ENCODE measurements at places on chromosomes 16 and 17. TPM values are rescaled to one million over a fixed set of nuclear protein-coding genes. Genes with fewer than 3 reads are reported as not detected.

The TP53 gene
- 118 TPM for total RNA-seq

The CES5A gene
- total RNA-seq, result 0.16 TPM

DNA sequence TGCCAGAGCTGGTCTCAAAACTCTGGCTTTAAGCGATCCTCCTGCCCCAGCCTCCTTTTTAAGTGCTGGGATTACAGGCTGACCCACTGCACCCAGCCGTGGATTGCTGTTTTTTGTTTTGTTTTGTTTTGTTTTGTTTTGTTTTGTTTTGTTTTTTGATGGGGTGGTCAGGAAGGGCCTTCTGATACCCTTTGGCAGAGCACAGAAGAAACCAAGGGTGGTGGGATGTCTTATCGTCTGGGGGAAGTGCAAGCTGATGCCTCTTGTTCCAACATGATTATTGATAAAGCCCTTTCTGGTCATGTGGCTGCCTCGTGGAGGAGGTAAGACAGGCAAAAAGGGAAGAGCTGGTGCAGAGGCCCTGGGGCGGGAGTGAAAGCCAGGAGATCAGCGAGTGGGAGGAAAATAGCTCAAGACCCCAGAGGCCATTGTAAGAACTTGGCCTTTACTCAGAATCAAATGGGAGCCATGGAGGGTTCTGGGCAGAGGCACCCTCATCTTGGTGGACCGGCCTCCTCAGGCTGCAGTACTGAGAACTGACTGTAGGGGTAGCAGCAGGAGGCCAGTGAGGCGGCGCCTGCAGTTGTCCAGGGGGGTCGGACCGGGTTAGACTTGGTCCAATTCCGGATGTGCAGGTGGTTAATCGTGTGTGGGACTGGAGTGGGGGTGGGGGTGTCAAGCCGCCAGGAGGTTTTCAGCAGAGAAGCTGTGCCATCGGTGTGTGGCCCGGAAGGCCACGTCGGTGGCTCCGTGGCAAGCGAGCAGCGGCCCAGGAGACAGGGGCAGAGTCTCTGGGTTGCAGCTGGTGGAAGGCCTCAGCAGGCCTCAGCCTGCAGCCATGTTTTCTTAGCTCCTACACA lies 84.4 kb upstream of the GSE1 start:
- DNase-seq, result no peak
- no peaks in the 10 kb centered on the region for H3K27me3 ChIP-seq
- no peak overlapping the region for H3K27ac ChIP-seq
- peaks cover 7% of the 10 kb centered on the region for H3K4me1 ChIP-seq
- H3K36me3 ChIP-seq, result no peaks in the 10 kb centered on the region

- no peak overlapping the region for H3K27ac ChIP-seq
- no peaks in the 10 kb centered on the region for H3K36me3 ChIP-seq
Observed at GRCh38 chr17:41937970-41938954, 7.8 kb downstream of the ODAD4 start.

- DNase-seq, result peak; percentile 83
- peaks cover 7% of the 10 kb centered on the region for H3K4me1 ChIP-seq
- no peak overlapping the region for H3K4me3 ChIP-seq
- no peak overlapping the region for H3K27ac ChIP-seq
- no peaks in the 10 kb centered on the region for H3K27me3 ChIP-seq
Observed at GRCh38 chr16:10256784-10257641, 74.8 kb upstream of the GRIN2A start.

DNA sequence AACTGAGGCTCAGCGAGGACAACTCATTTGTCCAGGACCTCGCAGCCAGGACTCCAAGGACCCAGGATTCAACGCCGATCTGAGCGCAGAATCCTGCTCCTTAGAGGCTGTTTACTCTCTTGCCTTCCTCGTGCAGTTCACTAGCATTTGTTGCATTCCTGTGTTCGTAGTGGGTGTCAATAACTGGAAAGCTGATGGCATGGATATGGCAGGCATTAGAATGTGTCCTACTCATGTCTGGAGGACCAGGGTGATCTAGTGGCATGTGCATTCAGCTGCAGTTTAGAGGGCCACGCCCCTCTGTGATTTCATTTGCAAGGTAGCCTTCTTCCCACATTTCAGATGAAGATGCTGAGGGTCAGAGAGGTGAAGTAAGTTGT lies 510 bp downstream of the CRISPLD2 start:
- peaks cover 56% of the 10 kb centered on the region for H3K27me3 ChIP-seq
- no peaks in the 10 kb centered on the region for H3K4me1 ChIP-seq
- no peak overlapping the region for H3K27ac ChIP-seq
- no peak for DNase-seq
- H3K4me3 ChIP-seq, result peak overlapping the region; percentile 83

DNA sequence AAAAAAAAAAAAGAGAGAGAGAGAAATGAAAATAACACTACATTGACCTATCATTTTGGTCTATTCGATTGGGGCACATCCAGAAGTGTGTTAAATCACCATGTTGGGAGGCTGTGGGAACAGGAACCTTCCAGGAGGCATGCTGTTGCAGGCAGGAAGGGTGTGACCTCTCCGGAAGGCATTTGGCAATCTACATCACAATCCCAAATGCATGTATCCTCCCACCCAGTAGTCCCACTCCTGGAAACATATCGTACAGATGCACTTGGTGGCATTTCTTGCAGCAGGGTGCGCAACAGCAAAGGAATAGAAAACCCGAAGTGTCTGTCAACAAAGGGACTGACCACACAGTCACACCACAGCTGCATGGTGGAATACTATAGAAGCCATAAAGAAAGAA lies 7.9 kb downstream of the PLLP start:
- no peaks in the 10 kb centered on the region for H3K4me1 ChIP-seq
- no peaks in the 10 kb centered on the region for H3K36me3 ChIP-seq
- no peaks in the 10 kb centered on the region for H3K27me3 ChIP-seq

- peaks cover 13% of the 10 kb centered on the region for H3K4me1 ChIP-seq
- no peak for DNase-seq
- H3K27me3 ChIP-seq, result peaks cover 12% of the 10 kb centered on the region
- H3K4me3 ChIP-seq, result peak overlapping the region; percentile 67
- H3K36me3 ChIP-seq, result no peaks in the 10 kb centered on the region
- no peak overlapping the region for H3K27ac ChIP-seq
Observed at GRCh38 chr17:21283482-21284318, 811 bp upstream of the MAP2K3 start.

- no peak overlapping the region for H3K4me3 ChIP-seq
- no peak for DNase-seq
- no peak overlapping the region for H3K27ac ChIP-seq
- peaks cover 3% of the 10 kb centered on the region for H3K4me1 ChIP-seq
- no peaks in the 10 kb centered on the region for H3K27me3 ChIP-seq
Observed at GRCh38 chr16:84518804-84519341, 14.4 kb upstream of the MEAK7 start.

- H3K4me3 ChIP-seq, result no peak overlapping the region
- DNase-seq, result no peak
- peaks cover 19% of the 10 kb centered on the region for H3K4me1 ChIP-seq
- H3K36me3 ChIP-seq, result no peaks in the 10 kb centered on the region
Observed at GRCh38 chr17:8872705-8873435, 5.4 kb upstream of the PIK3R6 start.

- no peaks in the 10 kb centered on the region for H3K27me3 ChIP-seq
- peak; percentile 33 for DNase-seq
- no peaks in the 10 kb centered on the region for H3K4me1 ChIP-seq
Observed at GRCh38 chr17:49592263-49592662, 16.6 kb downstream of the NXPH3 start.

DNA sequence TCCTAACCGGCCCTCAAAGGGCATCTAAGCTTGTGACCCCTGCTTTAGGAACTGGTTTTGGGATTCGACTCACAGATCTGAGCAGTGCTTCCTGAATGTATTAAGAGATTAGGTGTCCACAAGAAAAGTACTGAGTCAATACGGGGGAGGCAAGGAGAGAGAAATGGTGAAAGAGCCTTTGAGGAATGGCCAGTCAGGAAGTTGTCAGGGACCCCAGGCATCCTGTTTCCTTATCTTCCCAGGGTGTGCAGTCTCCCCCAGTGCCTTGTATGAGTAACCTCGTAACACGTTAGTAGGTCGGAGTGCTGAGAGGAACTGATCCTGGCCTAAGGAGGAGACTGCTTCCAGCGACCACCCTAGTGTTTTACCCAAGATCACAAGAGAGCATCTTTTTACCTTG lies 16.4 kb upstream of the TMED6 start:
- H3K27ac ChIP-seq, result no peak overlapping the region
- no peaks in the 10 kb centered on the region for H3K4me1 ChIP-seq
- H3K36me3 ChIP-seq, result peaks cover 72% of the 10 kb centered on the region
- H3K27me3 ChIP-seq, result no peaks in the 10 kb centered on the region
- no peak for DNase-seq

GRCh38 chr17:61393904-61394629 lies 5.6 kb upstream of the TBX2 start:
- peak; percentile 83 for DNase-seq
- peaks cover 6% of the 10 kb centered on the region for H3K4me1 ChIP-seq
- no peaks in the 10 kb centered on the region for H3K36me3 ChIP-seq
- no peak overlapping the region for H3K27ac ChIP-seq
- no peak overlapping the region for H3K4me3 ChIP-seq

GRCh38 chr16:84033251-84034195 lies 9.1 kb downstream of the SLC38A8 start:
- H3K4me3 ChIP-seq, result no peak overlapping the region
- DNase-seq, result no peak
- H3K27ac ChIP-seq, result no peak overlapping the region
- peaks cover 5% of the 10 kb centered on the region for H3K27me3 ChIP-seq
- no peaks in the 10 kb centered on the region for H3K4me1 ChIP-seq

- DNase-seq, result peak; percentile 55
- H3K4me3 ChIP-seq, result peak overlapping the region; percentile 98
- no peak overlapping the region for H3K27ac ChIP-seq
- H3K36me3 ChIP-seq, result no peaks in the 10 kb centered on the region
Observed at GRCh38 chr16:11977376-11978041, 975 bp downstream of the SNX29 start.

GRCh38 chr16:76474048-76474447 lies 196.8 kb downstream of the CNTNAP4 start:
- peaks cover 15% of the 10 kb centered on the region for H3K27me3 ChIP-seq
- H3K4me3 ChIP-seq, result no peak overlapping the region
- DNase-seq, result peak; percentile 58

- no peak overlapping the region for H3K27ac ChIP-seq
- H3K36me3 ChIP-seq, result no peaks in the 10 kb centered on the region
- no peak for DNase-seq
- H3K27me3 ChIP-seq, result no peaks in the 10 kb centered on the region
- no peak overlapping the region for H3K4me3 ChIP-seq
Observed at GRCh38 chr17:11458279-11458678, 140.0 kb upstream of the DNAH9 start.

GRCh38 chr16:85690469-85691064 lies 1.8 kb upstream of the GINS2 start:
- DNase-seq, result no peak
- H3K4me1 ChIP-seq, result no peaks in the 10 kb centered on the region
- H3K27ac ChIP-seq, result no peak overlapping the region
- H3K36me3 ChIP-seq, result peaks cover 3% of the 10 kb centered on the region

GRCh38 chr17:3826191-3826590 lies 19.9 kb downstream of the NCBP3 start:
- DNase-seq, result no peak
- no peaks in the 10 kb centered on the region for H3K4me1 ChIP-seq
- H3K36me3 ChIP-seq, result peaks cover 82% of the 10 kb centered on the region
- no peaks in the 10 kb centered on the region for H3K27me3 ChIP-seq
